CD4-positive, alpha-beta T cell treated with Interferon alpha-2 for 1 hour (primary cell): ENCODE measurements at places on chromosomes 2 and 18.

- DNase-seq, result no peak
These were observed 12.4 kb downstream of the ASB1 start for GRCh38 chr2:238438856-238439849.

DNA sequence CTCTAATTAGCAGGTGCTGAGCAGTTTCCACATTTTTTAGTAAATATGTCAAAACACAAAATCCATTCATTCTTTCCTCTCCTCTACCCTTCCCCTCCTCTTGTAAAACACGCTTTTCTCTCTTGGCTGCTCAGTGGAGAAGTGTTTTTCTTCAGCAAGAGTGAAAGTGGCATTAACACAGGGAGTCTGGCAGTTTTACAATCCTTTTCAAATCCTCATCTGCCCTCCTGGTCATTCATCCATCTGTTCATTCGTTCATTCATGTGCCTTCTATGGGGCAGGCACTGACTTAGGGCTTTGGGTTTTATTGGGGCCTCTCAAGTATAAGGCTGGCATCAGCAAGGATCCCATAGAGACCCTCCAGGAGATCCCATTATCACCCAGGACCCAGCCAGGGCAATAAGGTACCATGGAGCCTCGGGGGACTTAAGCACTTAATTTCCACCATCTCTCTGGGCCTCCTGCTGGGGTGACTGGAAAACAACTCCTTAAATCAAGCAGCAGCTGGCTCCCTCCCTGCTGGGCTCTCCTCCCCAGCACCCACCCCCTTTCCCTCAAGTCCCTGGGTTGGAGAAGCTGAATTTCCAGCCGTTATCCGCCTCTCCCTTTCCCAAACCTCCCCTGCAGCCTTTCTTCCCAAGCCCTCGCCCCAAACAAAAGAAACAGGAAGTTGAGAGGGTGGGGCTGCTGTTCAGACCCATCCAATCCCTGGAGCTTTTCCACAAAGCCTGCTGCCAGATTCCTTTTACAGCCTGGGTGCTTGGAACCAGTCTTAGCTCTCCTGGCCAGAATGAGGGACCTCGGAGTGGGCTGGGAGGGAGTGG is 32.6 kb downstream of the MARCHF4 start:
- DNase-seq, result no peak

- no peak for DNase-seq
These were observed 26.9 kb upstream of the HS6ST1 start for GRCh38 chr2:128345436-128346165.

- no peak for DNase-seq
These were observed 200.3 kb upstream of the SLC8A1 start for GRCh38 chr2:40652155-40652554.

- no peak for DNase-seq
These were observed 395.7 kb upstream of the ST6GAL2 start for GRCh38 chr2:107281637-107282036.

DNA sequence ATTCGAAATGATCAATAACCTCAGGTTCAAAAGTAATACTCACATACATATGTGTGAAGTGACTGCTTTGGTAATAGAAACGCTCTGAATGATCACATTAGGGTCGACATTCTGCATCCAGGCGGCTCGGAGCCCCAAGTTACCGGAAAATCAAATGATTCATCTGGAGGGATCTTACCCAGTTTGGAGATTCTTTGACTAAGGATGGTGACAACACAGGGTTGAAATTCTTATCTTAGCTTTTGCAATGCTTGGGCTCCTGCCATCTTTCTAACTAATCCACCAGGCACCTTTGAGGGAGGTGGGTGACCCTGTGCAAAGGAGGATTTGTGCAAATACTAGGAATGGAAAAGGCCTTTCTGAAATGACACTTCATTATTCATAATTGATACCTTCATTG is 10.8 kb downstream of the GBX2 start:
- no peak for DNase-seq

DNA sequence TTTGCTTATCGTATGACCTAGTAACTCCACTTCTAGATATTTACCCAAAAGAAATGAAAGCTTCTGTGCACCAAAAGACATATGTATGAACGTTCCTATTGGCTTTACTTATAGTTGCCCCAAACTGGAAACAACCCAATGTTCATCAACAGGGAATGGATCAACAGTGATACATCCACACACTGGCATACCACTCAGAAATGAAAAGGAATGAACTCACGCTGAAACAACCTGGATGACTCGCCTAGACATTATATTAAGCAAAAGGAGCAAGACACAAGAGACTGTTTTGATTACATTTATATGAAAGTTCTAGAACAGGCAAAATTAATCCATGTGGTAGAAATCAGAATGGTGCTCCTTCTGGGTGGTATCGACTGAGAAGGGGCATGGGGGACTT is 18.9 kb downstream of the ADRA2B start:
- no peak for DNase-seq
